Endothelial cell of umbilical vein (primary cell): ENCODE measurements at places on chromosomes 4 and X. TPM values are rescaled to one million over a fixed set of nuclear protein-coding genes. Genes with fewer than 3 reads are reported as not detected.

DNA sequence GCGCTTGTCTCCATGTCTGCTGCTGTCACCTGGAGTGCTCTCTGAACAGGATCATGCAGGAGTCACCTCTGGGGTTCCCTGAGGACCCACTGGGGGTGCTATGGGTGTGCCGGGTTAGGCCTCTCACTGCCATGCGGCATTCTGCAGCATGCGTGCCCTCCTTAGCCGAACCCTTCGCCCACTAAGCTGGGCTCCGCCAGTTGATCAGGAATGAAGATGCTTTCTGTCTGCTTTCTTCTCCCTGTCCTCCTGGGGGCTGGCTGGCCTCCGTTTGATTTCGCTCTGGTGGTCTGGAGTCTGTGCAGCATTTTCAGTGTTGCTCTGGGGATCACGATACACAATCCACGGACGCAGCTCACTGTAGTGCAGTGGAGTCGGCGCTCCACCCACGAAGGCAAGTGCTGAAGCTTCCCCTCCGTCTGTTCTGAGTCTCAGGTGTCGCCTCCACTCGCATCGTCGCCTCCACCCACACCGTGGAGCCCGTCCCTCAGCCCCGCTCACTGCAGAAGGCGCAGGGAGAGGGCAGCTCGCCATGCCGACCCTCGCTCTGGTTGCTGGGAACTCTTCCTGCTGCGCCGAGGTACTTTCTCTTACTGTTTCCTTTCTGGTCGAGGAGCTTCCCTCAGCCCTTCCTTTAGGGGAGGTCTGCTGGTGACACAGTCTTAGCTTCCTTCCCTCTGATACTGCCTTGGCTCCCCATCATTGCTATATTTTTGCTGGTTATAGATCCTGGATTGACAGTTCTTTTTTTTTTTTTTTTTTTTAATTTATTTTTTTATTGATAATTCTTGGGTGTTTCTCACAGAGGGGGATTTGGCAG, 29.2 kb downstream of the LETM1 start:
- peaks cover 42% of the 10 kb centered on the region for H3K36me3 ChIP-seq
- H3K4me3 ChIP-seq: no peak overlapping the region
- no peaks in the 10 kb centered on the region for H3K4me1 ChIP-seq

- no peaks in the 10 kb centered on the region for H3K36me3 ChIP-seq
- no peak overlapping the region for H3K4me3 ChIP-seq
- H3K4me1 ChIP-seq: no peaks in the 10 kb centered on the region
Measured at GRCh38 chr4:5370286-5370685, 319.0 kb downstream of the STK32B start.

- no peak overlapping the region for H3K27ac ChIP-seq
- H3K36me3 ChIP-seq: no peaks in the 10 kb centered on the region
- no peak for DNase-seq
- H3K4me3 ChIP-seq: no peak overlapping the region
Measured at GRCh38 chr4:170853422-170854021, 763.8 kb upstream of the AADAT start.

GRCh38 chr4:94168321-94168720, 39.3 kb upstream of the SMARCAD1 start:
- no peaks in the 10 kb centered on the region for H3K27me3 ChIP-seq
- H3K4me3 ChIP-seq: no peak overlapping the region
- DNase-seq: no peak
- no peak overlapping the region for H3K27ac ChIP-seq

DNA sequence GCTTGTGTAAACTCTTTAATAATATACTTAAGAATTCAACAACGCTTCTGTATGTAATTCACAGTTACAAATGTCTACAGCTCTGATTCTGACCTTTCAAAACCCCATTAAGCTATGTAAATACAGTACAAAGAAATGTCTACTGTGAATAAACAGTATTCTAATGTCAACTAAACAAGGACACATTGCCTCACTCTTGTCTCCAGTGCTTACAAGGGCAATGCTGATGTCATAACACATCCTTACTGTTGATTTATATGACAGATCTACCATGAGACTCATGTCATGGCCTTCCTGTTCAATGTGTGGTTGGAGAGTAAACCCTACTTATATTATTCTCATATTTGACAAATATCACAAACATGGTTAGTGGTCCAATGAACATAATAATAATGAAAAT, 256.1 kb upstream of the ADGRL3 start:
- H3K27me3 ChIP-seq: no peaks in the 10 kb centered on the region
- no peak overlapping the region for H3K4me3 ChIP-seq

DNA sequence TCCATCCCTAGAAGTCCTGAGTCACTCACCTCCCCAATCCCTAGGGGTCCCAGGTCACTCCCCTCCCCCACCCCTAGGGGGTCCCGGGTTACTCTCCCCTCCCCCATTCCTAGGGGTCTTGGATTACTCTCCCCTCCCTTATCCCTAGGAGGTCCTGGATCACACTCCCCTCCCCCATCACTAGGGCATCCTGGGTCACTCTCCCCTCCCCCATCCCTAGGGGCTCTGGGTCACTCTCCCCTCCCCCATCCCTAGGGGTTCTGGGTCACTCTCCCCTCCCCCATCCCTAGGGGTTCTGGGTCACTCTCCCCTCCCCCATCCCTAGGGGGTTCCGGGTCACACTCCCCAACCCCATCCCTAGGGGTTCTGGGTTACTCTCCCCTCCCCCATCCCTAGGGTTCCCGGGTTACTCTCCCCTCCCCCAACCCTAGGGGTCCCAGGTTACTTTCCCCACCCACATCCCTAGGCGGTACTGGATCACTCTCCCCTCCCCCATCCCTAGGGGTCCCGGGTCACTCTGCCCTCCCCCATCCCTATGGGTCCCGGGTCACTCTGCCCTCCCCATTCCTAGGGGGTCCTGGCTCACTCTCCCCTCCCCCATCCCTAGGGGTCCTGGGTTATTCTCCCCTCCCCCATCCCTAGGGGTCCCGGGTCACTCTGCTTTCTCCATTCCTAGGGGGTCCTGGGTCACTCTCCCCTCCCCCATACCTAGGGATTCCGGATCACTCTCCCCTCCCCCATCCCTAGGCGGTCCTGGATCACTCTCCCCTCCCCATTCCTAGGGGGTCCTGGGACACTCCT, 2.1 kb downstream of the ASMTL start:
- no peak for DNase-seq
- H3K27ac ChIP-seq: no peak overlapping the region
- peaks cover 2% of the 10 kb centered on the region for H3K4me1 ChIP-seq
- H3K27me3 ChIP-seq: no peaks in the 10 kb centered on the region
- H3K4me3 ChIP-seq: no peak overlapping the region

DNA sequence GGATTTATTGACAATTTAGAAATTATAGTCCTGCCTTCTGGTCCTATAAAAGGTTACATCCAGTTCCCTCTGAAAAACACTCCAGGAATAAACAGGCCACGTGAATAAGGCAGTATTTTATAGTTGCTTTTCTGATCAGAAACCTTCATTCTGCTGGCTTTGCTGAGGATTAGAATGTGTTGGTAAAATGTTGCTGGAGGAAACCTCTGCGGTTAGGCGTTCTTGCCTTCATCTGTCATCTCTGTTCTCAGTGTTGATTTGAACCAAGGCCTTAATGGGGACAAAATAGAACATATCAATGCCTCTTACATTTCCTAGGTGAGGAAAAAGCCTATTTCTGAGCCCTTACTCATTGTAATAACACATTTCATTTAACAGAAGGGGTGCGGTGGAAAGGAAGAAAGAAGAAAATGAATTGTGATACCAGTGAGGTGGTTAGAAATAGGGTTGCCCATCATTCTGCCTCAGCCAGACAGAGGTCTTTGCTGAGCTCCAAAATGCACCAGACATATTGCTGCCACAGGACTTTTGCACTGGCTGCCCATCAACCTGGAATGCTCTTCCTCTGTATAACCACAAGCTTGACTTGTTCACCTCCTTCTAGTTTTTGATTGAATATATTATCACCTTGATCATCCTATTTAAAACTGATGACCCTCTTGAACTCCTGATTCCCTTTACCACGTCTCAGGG, 18.0 kb upstream of the SPARCL1 start:
- H3K4me1 ChIP-seq: no peaks in the 10 kb centered on the region
- no peak overlapping the region for H3K27ac ChIP-seq
- no peaks in the 10 kb centered on the region for H3K36me3 ChIP-seq
- DNase-seq: no peak
- H3K4me3 ChIP-seq: no peak overlapping the region

GRCh38 chrX:72392816-72393800, 87.4 kb upstream of the CITED1 start:
- no peaks in the 10 kb centered on the region for H3K4me1 ChIP-seq
- no peaks in the 10 kb centered on the region for H3K36me3 ChIP-seq
- DNase-seq: no peak
- no peak overlapping the region for H3K4me3 ChIP-seq
- no peaks in the 10 kb centered on the region for H3K27me3 ChIP-seq

GRCh38 chrX:52353838-52354237, 15.0 kb upstream of the XAGE2 start:
- no peak overlapping the region for H3K27ac ChIP-seq
- no peak for DNase-seq
- H3K36me3 ChIP-seq: no peaks in the 10 kb centered on the region
- no peaks in the 10 kb centered on the region for H3K27me3 ChIP-seq
- no peak overlapping the region for H3K4me3 ChIP-seq

DNA sequence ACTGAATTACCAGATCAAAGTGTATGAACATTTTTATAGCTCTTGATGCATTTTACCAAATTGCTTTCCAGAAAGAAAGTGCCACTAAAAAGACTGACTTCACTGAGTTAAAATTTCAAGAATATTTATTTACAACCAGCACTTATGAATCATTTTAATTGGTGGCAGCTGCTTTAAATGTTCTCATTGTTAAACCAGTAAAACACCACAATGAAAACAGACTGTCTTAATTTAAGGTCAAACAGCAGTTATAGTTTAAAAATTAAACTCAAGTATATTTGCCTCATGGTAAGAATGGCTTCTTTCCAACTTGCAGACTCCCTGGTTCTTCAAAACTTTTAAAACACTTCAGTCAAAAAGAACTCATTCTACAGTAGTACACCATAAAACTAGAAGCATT, 36.9 kb downstream of the AMMECR1 start:
- no peaks in the 10 kb centered on the region for H3K36me3 ChIP-seq
- H3K27ac ChIP-seq: no peak overlapping the region
- no peaks in the 10 kb centered on the region for H3K27me3 ChIP-seq
- no peak for DNase-seq

GRCh38 chr4:2817701-2818350, 24.9 kb downstream of the SH3BP2 start:
- DNase-seq: peak; percentile 22
- peak overlapping the region; percentile 54 for H3K4me3 ChIP-seq
- H3K4me1 ChIP-seq: peaks cover 10% of the 10 kb centered on the region
- peaks cover 6% of the 10 kb centered on the region for H3K36me3 ChIP-seq
- no peak overlapping the region for H3K27ac ChIP-seq

GRCh38 chrX:94600077-94600476, 926.1 kb downstream of the FAM133A start:
- no peak for DNase-seq
- H3K27me3 ChIP-seq: no peaks in the 10 kb centered on the region

GRCh38 chr4:7434766-7435150, at the start of gene PSAPL1:
TSS of gene PSAPL1 (minus strand) at chr4:7434930. CDS start at chr4:7434879, 51 bp downstream.
- no peaks in the 10 kb centered on the region for H3K36me3 ChIP-seq
- no peaks in the 10 kb centered on the region for H3K4me1 ChIP-seq
- no peak for DNase-seq
- H3K4me3 ChIP-seq: no peak within 1 kb of the TSS
- H3K27me3 ChIP-seq: no peaks in the 10 kb centered on the region
- no peak within 1 kb of the TSS for H3K27ac ChIP-seq

- no peaks in the 10 kb centered on the region for H3K36me3 ChIP-seq
- H3K27me3 ChIP-seq: no peaks in the 10 kb centered on the region
- DNase-seq: peak; percentile 82
Measured at GRCh38 chr4:155179216-155179615, 29.2 kb upstream of the NPY2R start.

KIT gene
- 29.3 and 39.7 TPM in 2 replicates for total RNA-seq

SPIN4 gene
- 5.8 and 7.5 TPM in 2 replicates for total RNA-seq

GRIA3 gene
- total RNA-seq: not detected in 2 replicates

NOCT gene
- total RNA-seq: 20.1 and 20.7 TPM in 2 replicates

RNF128 gene
- total RNA-seq: not detected in 2 replicates

NHS gene
- 0.46 and 1.1 TPM in 2 replicates for total RNA-seq

NIPAL1 gene
- total RNA-seq: 1.4 and 1.7 TPM in 2 replicates

PWWP3B gene
- not detected in 2 replicates for total RNA-seq

LUZP4 gene
- not detected in 2 replicates for total RNA-seq

CFAP299 gene
- total RNA-seq: not detected in 2 replicates

PGAM4 gene
- total RNA-seq: not detected in 2 replicates
